AG09309 (cell line): ENCODE measurements at places on chromosomes 4 and X.
A peak's percentile ranks its signal among the peaks of the same experiment; 100 is the strongest.

DNA sequence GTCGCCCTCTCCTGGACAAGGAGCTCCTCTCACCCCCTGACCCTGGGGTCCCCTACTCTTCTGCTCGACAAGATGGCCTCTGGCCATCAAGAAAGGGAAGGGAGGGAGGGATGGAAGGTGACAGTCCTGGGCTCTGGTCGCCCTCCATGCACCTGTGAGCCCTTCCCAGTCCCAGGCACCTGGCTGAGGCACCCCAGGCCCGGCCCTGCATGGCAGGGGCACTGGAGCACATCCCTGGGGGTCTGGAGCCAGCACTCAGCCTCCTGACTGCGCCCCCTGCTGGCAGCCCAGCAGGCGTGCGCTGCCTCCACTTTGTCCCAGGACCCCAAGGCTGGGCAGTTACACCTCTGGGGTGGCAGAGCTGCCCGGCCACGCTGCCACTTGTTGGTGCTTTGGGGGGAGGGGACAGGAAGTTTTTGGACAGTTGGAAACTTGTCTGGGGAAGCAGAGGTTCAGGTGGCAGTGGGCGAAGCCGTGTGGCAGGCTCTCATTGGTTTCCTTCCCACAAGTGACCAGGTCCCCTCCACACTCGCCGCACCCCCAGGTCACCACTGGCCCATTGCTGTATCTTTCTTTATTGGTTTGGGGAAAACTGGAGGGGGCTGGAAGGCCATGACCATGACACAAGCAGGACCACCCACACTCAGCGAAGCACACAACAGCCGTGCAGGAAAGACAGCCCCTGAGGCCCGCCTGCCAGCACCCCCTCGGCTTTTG is 4.3 kb downstream of the PNCK start:
- no peak for DNase-seq

GRCh38 chrX:72735561-72735960 is 21.5 kb upstream of the PHKA1 start:
- DNase-seq, result no peak

DNA sequence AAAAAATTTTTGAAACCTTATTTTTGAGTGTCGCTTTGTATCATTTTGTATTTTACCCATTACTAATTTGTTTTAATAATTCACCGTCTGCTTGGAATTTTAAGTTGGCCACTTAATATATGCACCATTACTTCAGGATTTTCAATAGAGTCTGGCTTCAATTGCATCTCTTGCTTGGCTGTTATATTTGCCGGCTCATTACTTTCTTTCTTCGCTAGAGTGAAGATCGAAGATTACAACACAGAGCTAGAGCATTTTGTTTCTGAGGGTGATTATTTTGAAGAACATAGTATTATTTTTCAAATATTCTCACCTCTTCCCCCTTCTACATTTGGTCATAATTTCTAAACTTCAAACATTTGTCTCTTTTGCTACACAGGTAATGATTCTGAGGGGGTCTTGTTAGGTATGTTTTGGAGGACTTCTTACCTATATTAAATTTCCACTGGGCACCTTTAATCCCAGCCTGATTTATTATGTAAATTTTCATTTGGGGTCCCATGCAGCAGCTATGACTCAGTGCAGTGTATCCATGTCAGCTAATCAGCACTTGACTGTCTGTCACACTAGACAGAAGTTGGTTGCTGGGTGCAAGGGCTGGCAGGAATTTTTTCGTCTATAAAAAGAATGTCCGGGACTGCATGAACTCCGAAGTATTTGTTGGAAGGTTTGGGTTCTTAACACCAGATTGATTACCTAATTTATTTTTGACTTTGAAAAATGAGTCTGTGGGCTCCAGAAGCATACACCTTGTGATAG is 18.6 kb downstream of the TBC1D1 start:
- no peak for DNase-seq

DNA sequence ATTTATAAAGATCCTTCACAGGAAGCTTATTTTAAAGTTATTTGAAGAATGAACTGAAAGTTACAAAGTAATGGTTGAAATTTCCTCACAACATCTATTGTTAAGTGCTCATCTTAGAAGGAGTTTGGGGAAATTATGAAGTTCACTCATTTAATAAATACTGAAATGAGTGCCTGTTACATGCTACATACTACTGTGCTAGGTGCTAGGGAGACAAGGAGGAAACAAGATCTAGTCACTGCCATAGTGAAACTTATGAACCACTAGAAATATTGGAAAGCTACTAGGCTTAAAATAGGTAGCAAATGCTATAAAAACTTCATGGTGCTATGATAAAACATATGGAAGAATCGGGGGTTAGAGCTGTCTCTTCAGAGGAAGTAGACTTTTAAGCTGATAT is 97.1 kb downstream of the JADE1 start:
- DNase-seq, result no peak

DNA sequence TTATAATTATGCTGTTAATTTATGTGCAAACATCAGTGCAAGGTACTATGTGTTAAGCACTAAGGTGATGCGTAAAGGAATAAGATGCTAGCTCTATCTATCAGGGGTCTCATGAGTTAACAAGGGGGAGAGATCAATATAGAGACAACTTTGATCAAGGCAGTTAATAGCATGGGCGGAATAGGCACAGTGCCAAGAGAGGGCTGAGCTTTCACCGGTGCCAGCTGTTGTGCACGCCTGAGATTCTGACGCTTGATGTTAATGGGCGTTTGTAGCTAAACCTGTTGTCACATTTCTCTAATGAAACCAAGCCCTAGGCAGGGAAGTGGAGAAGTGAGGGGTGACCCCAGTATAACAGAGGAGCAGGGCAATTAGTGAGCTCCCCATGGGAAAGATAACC is 86.0 kb upstream of the NMU start:
- DNase-seq, result no peak

- DNase-seq, result no peak
Measured at GRCh38 chr4:6125103-6125651, 75.2 kb downstream of the JAKMIP1 start.

- no peak for DNase-seq
Measured at GRCh38 chrX:97452283-97452682, 568.6 kb downstream of the RPA4 start.

GRCh38 chr4:26022346-26023202 is 108.6 kb downstream of the SMIM20 start:
- peak; percentile 48 for DNase-seq

DNA sequence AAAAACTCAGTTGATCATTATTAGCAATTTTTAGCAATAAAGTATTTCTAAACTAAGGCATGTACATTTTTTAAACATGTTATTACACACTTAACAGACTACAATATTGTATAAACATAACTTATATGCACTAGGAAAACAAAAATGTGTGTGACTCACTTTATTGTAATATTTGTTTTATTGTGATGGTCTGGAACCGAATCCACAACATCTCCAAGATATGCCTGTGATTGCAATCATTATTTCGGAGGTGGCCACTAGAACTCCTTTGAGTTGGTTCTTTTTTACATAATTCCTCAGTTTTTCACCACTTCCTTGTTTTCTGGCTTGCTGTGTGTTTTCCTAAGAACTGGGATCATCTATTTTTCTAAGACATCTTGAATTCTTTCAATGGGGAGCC is 53.7 kb downstream of the FBXW7 start:
- DNase-seq, result no peak
